CD4-positive, alpha-beta T cell treated with Interleukin-12 subunit alpha and Interleukin-12 subunit beta, for 1 hour (primary cell): ENCODE measurements at places on chromosomes 6 and 20.

DNA sequence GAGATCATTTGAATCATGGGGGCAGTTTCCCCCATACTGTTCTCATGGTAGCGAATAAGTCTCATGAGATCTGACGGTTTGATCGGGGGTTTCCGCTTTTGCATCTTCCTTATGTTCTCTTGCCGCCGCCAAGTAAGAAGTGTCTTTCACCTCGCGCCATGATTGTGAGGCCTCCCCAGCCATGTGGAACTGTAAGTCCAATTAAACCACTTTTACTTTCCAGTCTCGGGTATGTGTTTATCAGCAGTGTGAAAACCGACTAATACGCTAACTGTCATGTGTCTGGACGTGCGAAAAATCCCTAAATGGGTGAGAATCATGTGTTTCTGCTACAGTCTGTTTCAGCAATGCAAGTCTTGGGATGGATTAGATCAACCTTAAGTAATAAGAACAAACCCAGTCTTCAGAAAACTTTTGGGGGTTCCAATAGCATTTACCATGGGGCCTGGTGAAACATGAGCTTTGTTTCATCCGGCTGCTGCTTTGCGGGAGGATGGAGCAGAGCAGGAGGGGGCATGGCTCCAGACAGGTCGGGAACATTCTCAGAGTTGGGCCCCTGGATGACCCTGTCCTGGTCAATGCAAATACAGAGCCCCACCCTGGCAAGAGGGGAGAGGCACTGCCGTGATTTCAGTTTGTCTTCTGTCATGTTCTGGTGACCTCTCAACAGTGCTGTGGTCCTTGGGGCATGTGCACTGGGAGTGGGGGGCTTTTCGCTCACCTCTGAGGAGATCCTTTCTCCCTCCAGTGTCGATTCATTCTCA lies 41.5 kb downstream of the CTCFL start:
- no peak for DNase-seq

DNA sequence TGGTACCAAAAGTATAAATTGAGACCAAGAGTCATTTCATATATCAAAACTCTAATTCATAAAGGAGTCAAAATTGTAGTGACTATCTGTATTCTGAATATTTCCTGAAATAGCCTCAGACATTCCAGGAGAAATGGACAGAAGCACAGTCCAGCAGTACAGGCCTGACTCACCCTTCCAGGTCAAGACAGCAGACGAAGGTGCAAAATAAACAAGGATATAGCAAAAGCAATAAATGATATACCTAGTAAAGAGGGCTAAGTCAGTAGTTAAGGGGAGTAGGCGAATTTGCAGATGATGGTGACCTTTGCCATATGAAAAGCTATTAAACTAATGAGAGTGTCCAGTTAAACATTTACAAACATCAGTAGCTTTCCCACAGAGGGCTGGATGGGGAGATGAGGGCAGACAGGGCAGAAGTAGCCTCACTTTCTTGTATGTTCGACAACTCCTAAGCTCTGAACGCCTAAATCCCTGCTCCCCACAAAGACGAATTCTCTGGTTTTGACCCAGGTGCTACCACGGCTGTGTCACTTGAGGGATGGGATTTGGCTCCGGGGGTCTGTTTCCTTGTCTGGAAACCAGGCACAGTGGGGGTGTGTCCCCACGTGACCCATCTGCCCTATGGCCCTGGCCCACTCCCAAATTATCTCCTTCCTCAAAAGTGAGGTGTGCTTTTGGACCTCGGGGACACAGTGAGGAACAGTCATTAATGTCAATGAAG lies 3.6 kb upstream of the SLC52A3 start:
- DNase-seq = no peak

DNA sequence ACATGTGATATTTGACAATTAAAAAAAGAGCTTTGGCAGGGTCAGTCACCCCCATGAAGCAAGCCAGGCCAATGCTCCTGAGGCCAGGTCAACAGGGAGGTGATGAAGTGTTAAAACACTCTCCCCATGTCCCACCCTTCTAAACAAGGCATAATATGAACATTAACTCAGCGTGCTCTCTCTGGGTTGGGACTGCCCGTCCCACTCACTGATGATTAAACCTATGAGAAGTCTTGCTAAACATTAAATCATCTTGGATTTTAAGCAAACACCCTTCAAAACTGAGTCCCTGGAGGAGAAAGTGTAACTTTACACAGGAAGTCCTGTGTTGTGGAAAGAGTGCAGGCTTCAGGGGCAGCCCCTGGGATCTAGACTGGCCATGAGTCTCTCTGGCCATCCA lies 558.5 kb downstream of the CD83 start:
- no peak for DNase-seq

GRCh38 chr6:138000941-138001340 lies 106.3 kb downstream of the PERP start:
- no peak for DNase-seq
